ENCODE measurements at places on chromosomes 3 and 15. TPM values are rescaled to one million over a fixed set of nuclear protein-coding genes. Genes with fewer than 3 reads are reported as not detected.

The CEP63 gene
- 38.1 TPM for total RNA-seq

The OSBPL10 gene
- 34.6 TPM for total RNA-seq

The ALPK3 gene
- 6.9 TPM for total RNA-seq

The SOX14 gene
- total RNA-seq = not detected

GRCh38 chr3:132448216-132448961 is 31.1 kb downstream of the DNAJC13 start:
- no peak for DNase-seq
- no peaks in the 10 kb centered on the region for H3K4me1 ChIP-seq
- no peak overlapping the region for H3K4me3 ChIP-seq
- no peaks in the 10 kb centered on the region for H3K27me3 ChIP-seq
- H3K27ac ChIP-seq = no peak overlapping the region

DNA sequence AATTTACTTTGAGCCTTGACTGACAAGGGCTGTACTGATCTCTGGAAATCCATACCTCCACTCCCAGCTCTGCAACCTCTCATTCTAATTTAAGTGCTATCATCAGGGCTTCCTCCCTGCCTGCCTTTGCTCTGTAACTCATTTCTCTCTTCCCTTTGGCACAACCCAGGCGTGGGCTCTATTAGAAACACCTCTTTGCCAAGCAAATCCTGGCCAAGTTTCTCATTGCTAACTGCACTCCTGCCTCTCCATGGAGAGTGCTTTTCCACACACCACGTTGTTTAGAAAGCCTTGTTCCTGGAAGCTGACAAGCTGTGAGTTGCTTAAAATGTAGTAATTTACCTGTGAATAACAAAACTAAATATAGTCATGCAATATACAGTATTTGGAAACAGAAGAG is 20.1 kb upstream of the FSTL1 start:
- no peak overlapping the region for H3K27ac ChIP-seq
- H3K27me3 ChIP-seq = no peaks in the 10 kb centered on the region
- H3K36me3 ChIP-seq = no peaks in the 10 kb centered on the region
- H3K4me3 ChIP-seq = no peak overlapping the region

- H3K27ac ChIP-seq = no peak overlapping the region
- no peak for DNase-seq
These were observed 7.0 kb downstream of the OR5K4 start for GRCh38 chr3:98360681-98361080.

- no peaks in the 10 kb centered on the region for H3K36me3 ChIP-seq
- H3K4me3 ChIP-seq = no peak overlapping the region
- H3K4me1 ChIP-seq = peaks cover 21% of the 10 kb centered on the region
- peak; percentile 34 for DNase-seq
These were observed 9.6 kb downstream of the CMC1 start for GRCh38 chr3:28250999-28251398.
